ENCODE measurements at places on chromosomes 2 and 18.

DNA sequence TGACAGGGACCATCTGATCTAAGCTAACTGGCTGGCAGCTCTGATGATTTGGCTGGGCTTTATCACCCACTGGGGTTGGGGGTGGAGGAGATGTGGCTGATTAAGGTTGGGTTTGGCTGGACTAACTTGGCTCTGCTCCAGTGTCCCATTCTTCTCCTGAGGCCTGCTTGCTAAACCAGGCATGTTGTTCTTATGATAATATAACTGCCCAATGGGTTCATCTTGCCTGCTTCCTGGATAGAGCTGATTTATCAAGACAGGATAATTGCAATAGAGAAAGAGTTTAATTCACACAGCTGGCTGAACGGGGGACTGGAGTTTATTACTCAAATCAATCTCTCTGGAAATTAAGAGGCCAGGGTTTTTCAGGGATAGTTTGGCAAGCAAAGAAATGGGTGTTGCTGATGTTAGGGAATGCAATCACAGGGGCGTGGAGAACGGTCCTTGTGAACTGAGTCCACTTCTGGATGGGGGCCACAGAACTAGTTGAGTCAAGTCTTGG is 150.4 kb downstream of the PTH2R start:
- no peak for DNase-seq

GRCh38 chr2:111160758-111161157 is 40.0 kb downstream of the BCL2L11 start:
- DNase-seq: no peak

GRCh38 chr2:197238043-197238365 is 72.6 kb downstream of the ANKRD44 start:
- no peak for DNase-seq

DNA sequence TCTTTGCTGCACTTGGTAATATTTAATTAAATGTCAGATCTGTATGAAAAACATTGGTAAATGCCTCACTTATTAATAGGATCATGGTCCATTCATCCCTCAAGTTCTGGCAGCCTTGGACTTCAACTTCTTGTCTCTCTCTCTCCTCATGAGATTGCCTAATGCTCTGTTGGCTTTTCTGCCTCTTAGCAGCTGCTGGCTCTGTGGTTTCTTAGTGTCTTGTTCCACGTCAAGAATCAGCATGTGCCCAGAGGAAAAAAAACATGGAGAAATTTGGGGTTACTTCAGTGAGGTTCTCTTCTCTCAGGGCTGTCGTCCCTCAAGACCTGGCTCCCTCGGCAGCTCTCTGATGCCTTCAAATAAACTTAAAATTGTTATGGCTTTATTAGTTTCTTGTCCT is 75.4 kb downstream of the TAF4B start:
- no peak for DNase-seq

DNA sequence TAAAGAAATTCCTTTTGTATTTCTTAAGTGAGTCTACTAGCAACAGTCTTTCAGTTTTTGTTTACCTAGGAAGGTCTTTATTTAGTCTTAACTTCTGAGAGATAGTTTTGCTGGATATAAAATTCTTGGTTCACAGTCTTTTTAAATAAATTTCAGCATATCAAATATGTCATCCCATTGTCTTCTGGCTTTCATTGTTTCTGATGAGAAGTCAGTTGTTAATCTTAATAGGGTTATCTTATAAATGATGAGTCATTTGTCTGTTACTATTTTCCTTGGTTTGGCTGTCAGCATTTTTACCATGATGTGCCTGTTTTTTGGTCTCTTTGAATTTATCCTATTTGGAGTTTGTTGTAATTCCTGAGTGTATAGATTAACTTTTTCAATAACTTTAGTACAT is 129.3 kb downstream of the FAM210A start:
- no peak for DNase-seq

DNA sequence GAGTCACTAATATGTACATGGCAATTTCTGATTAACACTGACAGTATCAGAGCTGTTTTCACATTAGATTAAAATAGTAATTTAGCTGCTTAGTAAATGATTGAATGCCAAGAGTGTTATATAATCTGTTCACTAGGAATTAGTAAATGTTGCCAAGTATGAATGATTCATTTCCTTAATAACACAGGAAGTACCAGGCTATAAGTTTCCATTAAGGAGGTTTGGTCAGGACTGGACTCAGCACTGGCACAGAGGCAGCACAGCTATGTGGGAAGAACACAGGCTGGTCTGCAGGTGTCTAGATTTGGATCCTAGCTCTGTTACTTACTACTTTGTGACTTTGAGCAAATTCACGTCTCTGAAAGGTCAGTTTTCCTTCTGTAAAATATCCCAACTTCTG is 97.2 kb downstream of the TDRD15 start:
- DNase-seq: peak; percentile 15

- no peak for DNase-seq
Measured at GRCh38 chr2:28895189-28895893, 874 bp downstream of the WDR43 start.

GRCh38 chr2:176780348-176780747 is 432.2 kb upstream of the HNRNPA3 start:
- no peak for DNase-seq

DNA sequence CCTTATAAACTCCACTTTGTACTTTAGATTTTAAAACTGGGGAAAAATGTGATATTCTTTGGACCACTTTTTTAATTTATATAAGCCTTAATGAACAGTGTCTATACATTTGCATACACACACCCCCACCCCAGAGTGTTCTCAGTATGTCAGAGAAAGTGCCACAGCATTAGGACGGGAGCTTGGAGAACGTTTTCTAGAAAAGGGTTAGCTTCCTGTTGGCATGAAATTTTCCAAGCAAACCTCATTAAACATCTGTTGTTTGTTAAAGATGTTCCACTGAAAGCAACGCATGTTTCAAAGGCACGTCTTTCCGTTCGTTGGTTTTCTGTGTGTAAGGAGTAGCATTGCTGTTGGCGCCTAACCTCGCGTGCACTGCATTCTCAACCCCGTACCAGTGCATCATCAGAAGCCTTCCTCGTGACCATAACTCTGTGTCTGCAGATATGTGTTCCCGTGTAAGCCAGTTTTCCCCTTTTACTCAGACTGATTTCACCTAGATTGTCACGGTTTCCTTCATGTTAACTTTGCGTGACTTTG is 228.5 kb downstream of the ALPK2 start:
- no peak for DNase-seq

DNA sequence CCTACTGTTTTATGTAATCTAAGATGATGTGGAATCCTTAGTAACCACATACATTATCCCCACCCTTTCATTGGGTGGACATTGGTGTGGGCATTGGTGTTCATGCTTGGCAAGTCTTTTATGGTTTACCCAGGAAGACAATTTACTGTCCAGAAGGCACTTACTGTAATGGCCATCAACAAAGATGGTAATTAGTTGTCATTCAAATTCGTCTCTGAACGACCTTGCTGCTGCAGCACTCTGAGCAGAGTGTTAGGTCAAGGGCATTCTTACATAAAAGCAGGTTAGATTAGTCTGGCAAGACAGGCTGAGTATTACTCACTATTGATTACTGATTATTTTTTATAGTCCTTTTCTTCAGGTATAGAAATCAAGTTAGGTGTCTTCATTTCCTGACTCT is 447.9 kb downstream of the XIRP2 start:
- no peak for DNase-seq

DNA sequence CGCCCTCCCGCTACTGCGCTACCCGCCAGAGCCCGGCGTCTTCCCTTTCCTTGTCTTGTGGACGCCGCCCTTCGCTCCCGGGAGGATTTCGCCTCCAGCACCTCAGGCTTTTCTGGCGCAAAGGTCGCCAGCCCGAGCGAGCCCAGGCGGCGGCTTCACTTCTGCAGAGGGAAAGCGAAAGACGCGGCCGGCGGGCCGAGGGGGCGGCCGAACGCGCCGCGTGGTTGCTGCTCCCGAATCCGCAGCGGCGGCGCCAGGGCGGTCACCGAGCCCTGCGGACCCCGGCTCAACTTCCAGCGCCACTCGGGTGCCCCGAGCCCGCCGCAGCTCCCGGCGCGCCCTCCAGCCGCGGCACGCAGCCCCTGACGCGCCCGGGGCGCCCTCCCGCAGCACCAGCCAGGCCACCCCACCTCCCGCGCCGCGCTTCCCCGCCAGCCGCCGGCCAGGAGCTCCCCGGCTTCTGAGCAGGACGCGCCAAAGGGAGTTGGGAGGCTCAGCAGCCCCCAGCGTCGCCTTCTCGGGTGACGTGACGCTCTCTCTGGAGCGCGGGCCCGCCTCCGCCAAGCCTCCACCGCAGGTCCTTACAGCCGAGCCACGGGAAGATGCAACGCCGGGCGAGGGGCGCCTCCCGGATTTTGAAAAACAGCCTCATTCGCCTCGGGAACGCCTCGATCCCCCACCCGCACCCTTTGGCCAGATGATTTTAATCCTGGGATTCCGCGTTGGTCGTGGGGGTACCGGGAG is 84.9 kb upstream of the EPB41L3 start:
- DNase-seq: no peak

- no peak for DNase-seq
Measured at GRCh38 chr2:151437630-151438029, 27.9 kb downstream of the RIF1 start.

GRCh38 chr2:199108056-199108455 is 349.7 kb downstream of the SATB2 start:
- no peak for DNase-seq

- DNase-seq: no peak
Measured at GRCh38 chr2:216696751-216697560, 1.6 kb upstream of the IGFBP5 start.

- no peak for DNase-seq
Measured at GRCh38 chr2:184444623-184445223, 153.6 kb upstream of the ZNF804A start.

DNA sequence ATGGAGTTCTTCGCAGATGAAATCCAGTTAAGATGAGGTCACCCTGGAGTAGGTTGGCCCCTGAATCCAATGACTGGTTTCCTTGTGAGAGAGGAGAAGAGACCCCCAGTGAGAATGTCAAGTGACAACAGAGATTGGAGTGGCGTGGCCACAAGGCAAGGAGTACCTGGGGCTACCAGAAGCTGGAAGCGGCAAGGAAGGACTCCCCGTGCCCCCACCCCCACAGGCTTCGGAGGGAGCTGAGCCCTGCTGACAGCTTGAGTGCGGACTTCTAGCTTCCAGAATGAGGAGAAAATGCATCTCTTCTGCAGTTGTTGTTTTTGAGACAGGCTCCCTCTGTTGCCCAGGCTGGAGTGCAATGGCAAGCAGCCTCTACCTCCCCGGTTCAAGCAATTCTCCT is 78.0 kb upstream of the HPCAL1 start:
- DNase-seq: no peak

DNA sequence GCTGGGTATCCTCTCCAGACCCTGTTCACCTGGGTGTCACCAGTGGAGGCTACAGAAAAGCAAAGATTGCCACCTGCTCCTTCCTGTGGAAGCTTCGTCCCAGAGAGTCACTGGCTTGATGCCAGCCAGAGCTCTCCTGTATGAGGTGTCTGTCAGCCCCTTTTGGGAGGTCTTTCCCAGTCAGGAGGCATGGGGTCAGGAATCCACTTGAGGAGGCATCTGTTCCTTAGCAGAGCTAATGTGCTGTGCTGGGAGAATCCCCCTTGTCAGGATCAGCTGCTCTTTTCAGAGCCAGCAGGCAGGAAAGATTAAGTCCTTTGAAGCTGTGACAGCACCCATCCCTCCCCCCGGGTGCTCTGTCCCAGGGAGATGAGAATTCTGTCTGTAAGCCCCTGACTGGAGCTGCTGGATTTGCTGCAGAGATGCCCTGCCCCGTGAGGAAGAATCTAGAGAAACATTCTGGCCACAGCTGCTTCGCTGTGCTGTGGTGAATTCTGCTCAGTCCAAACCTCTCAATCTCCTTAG is 121.8 kb downstream of the GPR39 start:
- no peak for DNase-seq

- DNase-seq: no peak
Measured at GRCh38 chr2:192555740-192556139, 361.0 kb upstream of the TMEFF2 start.

DNA sequence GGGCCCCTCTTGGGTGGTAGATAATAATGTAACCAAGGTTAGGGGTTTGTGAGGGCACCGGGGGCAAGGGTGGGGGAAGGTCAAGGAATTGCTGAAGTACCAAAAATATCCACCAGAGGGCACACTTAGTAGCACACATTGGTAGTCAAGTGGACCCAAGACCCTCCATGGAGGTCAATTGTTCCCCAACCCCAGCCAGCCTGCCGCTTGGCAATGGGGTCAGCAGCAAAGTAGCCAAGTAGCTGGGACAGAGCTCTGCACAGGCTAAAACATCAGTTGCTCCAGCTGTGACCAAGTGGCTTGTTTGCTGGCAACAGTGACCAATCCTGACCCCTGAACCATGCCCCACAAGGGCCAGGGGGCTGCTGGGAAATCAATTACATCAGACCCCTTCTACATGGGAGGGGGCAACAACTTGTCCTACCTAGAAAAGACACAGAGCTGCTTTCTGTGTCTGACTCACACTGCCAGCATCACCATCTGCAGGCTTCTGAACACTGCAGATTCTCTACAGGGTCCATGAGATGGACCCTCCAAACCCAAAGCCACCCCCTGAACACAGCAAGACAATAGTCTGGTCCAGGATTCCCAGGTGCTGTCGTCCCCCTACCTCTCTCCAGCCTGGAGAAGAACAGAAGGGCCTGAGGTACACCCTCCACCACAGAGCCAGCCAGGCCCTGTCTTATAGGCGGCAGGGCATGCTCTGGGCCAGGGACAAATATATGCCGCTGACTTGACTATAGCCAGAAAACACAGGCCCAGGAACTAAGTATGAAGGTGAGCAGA is 76.0 kb downstream of the EMX1 start:
- DNase-seq: no peak

DNA sequence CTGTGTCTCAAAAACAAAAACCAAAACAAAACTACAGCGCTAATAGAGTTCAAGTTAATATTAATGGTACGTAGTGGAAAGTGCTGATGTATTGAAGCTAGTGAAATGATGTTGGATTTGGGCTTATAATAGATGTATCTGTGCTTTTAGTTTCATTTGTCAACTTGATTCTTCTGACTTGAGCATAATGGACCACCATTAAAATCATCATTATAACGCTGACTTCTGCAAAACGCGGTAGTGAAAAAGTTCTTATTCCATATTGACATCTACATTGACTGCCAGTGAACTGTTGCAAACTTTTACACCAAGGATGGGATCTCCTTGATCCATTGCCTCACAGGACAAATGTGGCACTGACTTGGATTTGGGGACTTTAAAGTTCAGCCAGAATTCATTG is 85.0 kb downstream of the LPIN1 start:
- no peak for DNase-seq

- no peak for DNase-seq
Measured at GRCh38 chr2:217703102-217703501, 299.7 kb downstream of the TNS1 start.

- DNase-seq: no peak
Measured at GRCh38 chr18:27713738-27714095, 463.2 kb downstream of the CDH2 start.

- no peak for DNase-seq
Measured at GRCh38 chr2:8543383-8544170, 138.3 kb upstream of the ID2 start.

DNA sequence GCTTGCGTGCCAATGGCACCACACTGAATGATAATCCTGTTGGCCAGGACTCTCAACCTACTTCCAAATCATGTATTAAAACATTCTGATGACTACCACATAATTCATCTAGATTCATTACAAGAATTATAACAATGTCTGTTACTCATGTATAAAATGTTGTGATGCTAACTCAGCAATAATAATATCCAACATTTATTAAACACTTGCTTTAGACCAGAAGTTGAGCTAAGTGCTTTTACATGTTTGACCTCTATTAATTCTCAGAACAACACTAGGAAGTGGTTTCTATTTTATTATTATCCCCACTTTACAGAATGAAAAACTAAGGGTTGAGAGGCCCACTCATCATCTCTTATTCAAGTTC is 178.4 kb downstream of the LNPK start:
- no peak for DNase-seq
